ENCODE measurements at places on chromosomes 13 and 19.

DNA sequence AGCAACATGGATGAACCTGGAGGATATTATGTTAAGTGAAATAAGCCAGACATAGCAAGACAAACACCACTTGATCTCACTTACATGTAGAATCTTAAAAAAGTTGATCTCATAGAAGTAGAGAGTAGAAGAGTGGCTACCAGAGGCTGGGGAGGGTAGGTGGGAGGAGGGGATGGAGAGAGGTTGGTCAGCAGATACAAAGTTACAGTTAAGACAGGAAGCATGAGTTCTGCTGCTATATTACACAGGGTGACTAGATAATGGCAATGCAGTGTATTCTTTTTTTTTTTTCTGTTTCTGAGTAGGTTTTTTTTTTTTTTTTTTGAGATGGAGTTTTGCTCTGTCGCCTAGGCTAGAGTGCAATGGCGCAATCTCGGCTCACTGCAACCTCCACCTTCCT is 15.2 kb upstream of the THSD1 start:
- DNase-seq = no peak

- DNase-seq = no peak
Measured at GRCh38 chr13:33445476-33445875, 159.9 kb upstream of the STARD13 start.

DNA sequence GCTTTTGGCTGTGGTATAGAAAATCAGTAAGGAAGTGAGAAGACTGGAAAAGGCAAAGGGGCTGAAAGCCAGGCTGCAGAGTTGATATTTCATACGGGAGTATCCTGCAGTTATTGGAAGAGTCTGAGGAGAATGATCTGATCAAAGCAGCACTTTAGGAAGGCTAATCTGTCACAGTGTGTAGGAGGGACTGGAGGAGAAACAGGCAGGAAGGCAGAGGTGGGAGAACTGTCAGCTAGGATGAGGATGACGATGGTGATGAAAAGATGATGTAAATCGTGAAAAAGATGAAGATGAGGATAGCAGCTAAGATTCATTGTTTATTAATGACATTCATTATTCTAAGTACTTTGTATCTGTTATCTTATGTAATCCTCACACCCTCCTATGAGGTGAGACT is 123.0 kb downstream of the DNAJC15 start:
- DNase-seq = no peak

DNA sequence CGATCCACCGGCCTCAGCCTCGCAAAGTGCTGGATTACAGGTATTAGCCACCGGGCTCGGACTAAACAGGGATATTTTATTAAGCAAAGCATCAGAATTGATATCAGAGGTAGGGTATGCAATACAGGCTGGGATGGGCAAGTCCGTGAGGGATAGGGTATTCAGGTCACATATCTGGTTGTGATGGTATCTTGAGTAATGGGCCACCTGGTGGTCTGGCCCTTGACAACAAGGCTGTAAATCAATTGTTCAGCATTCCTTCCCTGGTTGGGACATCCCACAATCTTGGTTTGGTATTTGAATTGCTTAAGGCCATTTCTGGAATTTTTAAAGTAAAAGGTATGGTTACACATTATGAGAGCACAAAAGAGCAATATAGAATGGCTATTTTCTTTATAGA is 1588.0 kb downstream of the SLITRK1 start:
- no peak for DNase-seq

DNA sequence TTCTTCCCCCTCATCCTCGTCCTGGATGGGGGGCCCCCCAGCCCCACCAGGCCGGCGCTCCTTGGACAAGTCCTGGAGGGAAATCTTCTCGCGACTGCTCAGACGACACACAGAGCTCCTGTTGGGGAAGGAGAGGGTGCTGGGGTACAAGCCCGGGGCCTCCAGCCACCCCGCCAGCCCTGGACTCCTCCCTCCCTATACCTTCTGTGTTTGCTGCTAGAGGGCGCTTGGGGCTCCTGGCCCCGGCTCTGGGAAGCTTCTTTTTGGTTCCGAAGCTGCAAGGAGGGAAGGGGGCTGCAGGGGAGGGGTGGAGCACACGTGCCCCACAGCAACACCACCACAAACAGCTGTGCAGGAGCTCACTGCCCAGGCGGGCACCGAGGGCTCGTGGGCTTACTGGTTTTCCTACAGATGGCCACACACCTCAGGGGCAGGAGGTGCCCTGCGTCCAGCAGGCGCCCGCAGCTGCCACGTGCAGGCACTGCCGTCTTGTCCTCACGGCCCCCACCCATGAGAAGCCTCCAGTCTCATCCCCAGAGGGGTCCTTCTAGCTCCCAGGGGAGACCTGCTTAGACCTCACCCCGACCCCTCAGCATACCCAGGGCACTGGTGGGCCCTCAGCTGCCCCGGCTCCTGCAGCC is 20.5 kb downstream of the EPS8L1 start:
- DNase-seq = no peak

- no peak for DNase-seq
Measured at GRCh38 chr13:19575230-19575629, 13.9 kb upstream of the TPTE2 start.

GRCh38 chr19:55027472-55028337 is 10.4 kb downstream of the GP6 start:
- DNase-seq = no peak

All from activated T-helper 1 cell treated with anti-CD3 and anti-CD28 coated beads, Interleukin-2, amount 50 U/mL, for 16 hours (primary cell).